Left colon (tissue), 2 donors: ENCODE measurements at places on chromosomes 5 and 9. TPM values are rescaled to one million over a fixed set of nuclear protein-coding genes. Genes with fewer than 3 reads are reported as not detected.

DNA sequence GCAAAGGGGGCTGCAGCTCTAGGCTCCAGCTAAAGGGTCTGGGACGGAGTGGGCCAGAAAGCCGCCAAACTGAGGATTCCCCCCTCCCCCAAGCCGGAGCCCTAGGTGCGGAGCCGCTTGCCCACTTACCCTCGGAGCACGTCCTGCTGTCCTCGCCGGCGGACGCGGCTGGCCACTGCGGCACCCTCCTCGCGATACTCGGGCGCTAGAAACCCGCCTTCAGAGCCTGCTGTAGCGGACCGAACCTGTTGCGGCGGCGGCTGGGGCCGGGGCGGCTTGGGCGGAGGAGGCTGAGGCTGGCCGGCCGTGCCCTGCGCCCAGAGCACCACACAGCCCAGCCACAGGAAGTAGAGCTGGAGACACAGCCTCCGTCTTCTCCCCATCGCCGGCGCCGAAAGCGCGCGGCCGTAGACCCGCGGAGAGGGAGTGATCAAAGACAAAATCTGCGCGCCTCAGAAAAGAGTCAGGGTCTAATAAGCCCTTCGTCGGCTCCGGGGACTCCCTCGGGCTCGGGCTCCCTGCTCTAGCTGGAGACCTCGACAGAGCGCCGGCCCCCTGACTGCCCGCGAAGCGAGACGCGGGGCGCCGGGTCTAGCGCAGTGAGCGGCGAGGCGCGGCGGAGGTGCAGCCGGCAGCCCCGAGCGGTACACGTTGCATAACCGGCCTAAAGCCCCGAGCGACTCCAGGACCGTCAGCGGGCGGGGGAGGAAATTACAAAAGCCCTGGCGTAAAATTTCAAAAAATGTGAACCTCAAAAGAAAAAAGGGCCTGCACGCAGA, 635 bp downstream of the FBN2 start:
- DNase-seq, result peak; percentile 11

Gene MAP3K1
- 9.4 TPM for total RNA-seq

- DNase-seq, result no peak
These were observed 428.8 kb upstream of the ACTBL2 start for GRCh38 chr5:57911438-57911837.

Gene ASS1
- 264 TPM for total RNA-seq

GRCh38 chr9:12980085-12980851, 205.4 kb downstream of the LURAP1L start:
- DNase-seq, result no peak

- DNase-seq, result no peak
These were observed 503.8 kb downstream of the IRX1 start for GRCh38 chr5:4099386-4099785.

Gene RNF14
- total RNA-seq, result 69.3 TPM

GRCh38 chr9:116464987-116465571, 222.0 kb upstream of the TRIM32 start:
- no peak for DNase-seq

GRCh38 chr5:130885027-130885426, 280.0 kb downstream of the HINT1 start:
- peak; percentile 33 for DNase-seq

- no peak for DNase-seq
These were observed 1093.8 kb upstream of the CDH9 start for GRCh38 chr5:28132151-28132550.

Gene SLC6A7
- 30.4 TPM for total RNA-seq

GRCh38 chr5:3364941-3365340, 230.7 kb upstream of the IRX1 start:
- no peak for DNase-seq

- no peak for DNase-seq
These were observed 121.4 kb downstream of the GNAQ start for GRCh38 chr9:77910194-77910621.

Gene TAF11L10
- not detected for total RNA-seq

DNA sequence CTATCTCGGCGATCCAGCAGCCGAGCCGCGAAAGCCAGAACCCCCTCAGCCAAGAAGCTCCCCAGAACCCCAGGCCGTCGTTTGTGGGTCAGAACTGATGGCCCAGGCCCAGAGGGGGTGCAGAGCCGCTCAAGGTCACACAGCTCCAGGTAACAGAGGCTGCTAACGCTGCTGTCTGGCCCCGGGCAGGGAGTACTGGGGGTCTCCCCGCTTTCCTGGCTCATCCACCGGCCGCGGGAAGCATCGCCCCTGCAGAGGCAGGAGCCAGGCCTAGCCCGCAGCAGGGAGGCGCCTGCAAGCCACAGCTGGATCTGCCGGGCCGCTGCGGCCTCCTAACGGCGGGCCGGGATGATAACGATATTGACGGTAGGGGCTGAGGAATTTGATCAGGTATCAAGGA, 39.4 kb upstream of the CTSV start:
- DNase-seq, result no peak

Gene SLC45A2
- 0.75 TPM for total RNA-seq

- peak; percentile 57 for DNase-seq
These were observed 25.0 kb upstream of the C5orf47 start for GRCh38 chr5:173963867-173964441.

GRCh38 chr9:133406480-133407307, 11.1 kb downstream of the REXO4 start:
- peak; percentile 76 for DNase-seq

- no peak for DNase-seq
These were observed 62.3 kb downstream of the RIGI start for GRCh38 chr9:32463500-32464293.

Gene ZNF879
- total RNA-seq, result 4.3 TPM

- no peak for DNase-seq
These were observed 11.5 kb upstream of the SLC31A2 start for GRCh38 chr9:113139225-113139829.
